ENCODE measurements at places on chromosomes 11 and 22. TPM values are rescaled to one million over a fixed set of nuclear protein-coding genes. Genes with fewer than 3 reads are reported as not detected.

The SMTNL1 gene
- not detected for total RNA-seq

DNA sequence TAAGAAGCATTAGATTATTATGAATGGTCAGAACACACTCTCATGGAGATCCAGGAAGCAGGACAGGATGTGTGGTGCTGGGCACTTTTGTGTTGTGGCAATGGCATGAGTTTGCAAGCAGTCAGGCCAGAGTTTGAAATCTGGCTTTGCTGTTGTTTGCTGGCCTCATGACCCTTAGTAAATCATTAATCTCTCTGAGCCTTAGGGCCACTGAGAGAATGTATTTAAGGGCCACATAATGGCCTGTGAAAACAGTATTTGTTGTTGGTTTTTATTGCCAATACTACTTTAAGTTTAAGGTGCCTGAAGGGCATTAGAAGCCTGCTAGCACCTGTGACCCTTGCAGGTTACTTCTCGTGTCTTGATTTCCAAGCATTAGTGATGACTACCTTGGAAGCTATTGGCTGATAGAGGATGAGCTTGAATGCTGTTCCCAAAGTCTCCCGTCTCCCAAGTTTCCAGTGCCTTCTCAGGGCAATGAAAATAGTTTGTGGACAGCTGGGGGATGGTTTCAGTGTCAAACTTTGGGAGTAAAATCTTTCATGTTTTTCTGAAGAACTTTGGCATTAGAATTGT lies 24.6 kb downstream of the STIM1 start:
- DNase-seq: no peak
- H3K36me3 ChIP-seq: no peaks in the 10 kb centered on the region
- H3K4me3 ChIP-seq: no peak overlapping the region
- H3K27me3 ChIP-seq: no peaks in the 10 kb centered on the region
- peak overlapping the region; percentile 57 for H3K27ac ChIP-seq

The CNGA4 gene
- under 0.01 TPM for total RNA-seq

GRCh38 chr22:43564859-43565258 lies 153.0 kb downstream of the MPPED1 start:
- H3K27me3 ChIP-seq: no peaks in the 10 kb centered on the region
- no peaks in the 10 kb centered on the region for H3K36me3 ChIP-seq
- H3K27ac ChIP-seq: no peak overlapping the region
- no peaks in the 10 kb centered on the region for H3K4me1 ChIP-seq
- H3K4me3 ChIP-seq: no peak overlapping the region

DNA sequence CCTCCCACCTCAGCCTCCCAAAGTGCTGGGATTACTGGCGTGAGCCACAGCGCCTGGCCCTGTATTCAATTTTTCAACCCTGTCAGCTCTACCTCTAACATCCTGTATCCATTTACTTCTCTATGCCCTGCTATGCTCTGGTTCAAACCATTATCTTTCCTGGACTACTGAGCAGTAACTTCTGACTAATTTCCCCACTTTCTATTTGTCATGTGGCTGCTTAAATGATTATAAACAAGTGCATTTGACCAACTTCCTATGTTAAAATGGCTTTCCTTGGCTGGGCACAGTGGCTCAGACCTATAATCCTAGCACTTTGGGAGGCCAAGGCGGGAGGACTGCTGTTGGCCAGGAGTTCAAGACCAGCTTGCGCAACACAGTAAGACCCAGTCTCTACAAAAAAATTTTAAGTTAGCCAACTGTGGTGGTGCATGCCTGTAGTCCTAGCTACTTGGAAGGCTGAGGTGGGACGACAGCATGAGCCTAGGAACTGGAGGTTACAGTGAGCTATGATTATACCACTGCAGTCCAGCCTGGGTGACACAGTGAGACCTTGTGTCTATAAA lies 2.1 kb downstream of the MED19 start:
- H3K36me3 ChIP-seq: peaks cover 8% of the 10 kb centered on the region
- H3K4me1 ChIP-seq: peaks cover 21% of the 10 kb centered on the region
- no peak overlapping the region for H3K4me3 ChIP-seq
- no peak for DNase-seq
- H3K27ac ChIP-seq: no peak overlapping the region

DNA sequence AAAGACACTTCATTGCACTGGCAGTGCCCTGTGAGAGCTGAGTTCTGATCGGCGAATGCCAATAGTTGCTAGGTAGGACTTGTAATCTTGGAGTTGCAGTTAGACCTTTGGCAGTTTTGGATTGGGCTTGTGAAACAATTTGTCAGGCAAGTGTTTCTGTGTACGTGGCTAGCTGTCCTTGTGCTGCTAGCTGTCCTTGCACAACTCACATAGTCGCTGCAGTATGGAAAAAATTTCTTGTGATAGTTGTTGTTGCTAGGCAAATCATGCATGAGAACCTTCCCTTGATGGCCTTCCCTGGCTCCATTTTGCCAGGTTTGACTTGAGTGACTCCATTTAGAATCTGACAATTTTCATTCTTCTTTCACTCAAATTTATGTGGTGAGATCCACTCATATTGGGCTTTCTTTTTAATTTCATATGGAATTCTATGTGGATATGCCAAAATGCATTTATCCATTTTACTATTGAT lies 140.7 kb downstream of the APIP start:
- H3K4me1 ChIP-seq: no peaks in the 10 kb centered on the region
- H3K27ac ChIP-seq: no peak overlapping the region
- no peaks in the 10 kb centered on the region for H3K36me3 ChIP-seq
- peaks cover 21% of the 10 kb centered on the region for H3K27me3 ChIP-seq
- DNase-seq: no peak

DNA sequence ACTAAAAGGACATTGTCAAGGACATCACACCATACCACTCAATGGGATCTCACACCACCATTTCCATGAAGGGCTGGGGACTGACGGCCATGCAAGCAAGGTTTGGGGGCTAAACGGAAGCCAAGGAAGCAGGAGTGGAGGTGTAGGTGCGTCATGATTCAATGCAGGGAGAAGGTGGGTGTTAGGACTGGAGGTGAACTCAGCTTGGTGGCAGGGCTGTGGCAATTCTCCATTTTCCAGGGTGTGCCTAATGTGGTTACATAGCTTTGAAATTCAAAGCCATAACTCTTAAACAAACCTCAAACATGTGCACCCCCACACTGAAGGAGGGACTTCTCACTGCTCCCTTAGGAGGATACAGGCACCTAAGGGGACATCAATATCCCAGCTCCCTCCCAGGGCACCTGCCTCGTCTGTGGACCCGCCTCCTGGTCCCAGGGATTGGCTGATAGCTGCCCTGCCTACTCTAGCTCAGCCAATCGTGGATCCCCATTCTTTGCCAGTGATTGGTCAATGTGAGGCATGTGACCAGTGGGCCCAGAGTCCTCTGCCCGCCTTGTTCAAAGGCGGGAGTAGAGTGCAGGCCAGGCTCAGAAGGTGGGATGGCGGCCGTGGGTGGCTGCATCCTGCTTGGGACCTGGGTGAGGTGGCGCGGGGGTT lies 64.6 kb downstream of the CTTN start:
- DNase-seq: no peak
- peaks cover 34% of the 10 kb centered on the region for H3K27me3 ChIP-seq
- H3K4me1 ChIP-seq: no peaks in the 10 kb centered on the region
- H3K36me3 ChIP-seq: no peaks in the 10 kb centered on the region
- no peak overlapping the region for H3K4me3 ChIP-seq
- H3K27ac ChIP-seq: no peak overlapping the region

- peak overlapping the region; percentile 63 for H3K4me3 ChIP-seq
- H3K36me3 ChIP-seq: no peaks in the 10 kb centered on the region
- H3K4me1 ChIP-seq: peaks cover 68% of the 10 kb centered on the region
- peak overlapping the region; percentile 85 for H3K27ac ChIP-seq
- DNase-seq: peak; percentile 75
Measured at GRCh38 chr22:42993651-42994275, 21.2 kb downstream of the PACSIN2 start.

The ZNF70 gene
- total RNA-seq: 6.5 TPM

DNA sequence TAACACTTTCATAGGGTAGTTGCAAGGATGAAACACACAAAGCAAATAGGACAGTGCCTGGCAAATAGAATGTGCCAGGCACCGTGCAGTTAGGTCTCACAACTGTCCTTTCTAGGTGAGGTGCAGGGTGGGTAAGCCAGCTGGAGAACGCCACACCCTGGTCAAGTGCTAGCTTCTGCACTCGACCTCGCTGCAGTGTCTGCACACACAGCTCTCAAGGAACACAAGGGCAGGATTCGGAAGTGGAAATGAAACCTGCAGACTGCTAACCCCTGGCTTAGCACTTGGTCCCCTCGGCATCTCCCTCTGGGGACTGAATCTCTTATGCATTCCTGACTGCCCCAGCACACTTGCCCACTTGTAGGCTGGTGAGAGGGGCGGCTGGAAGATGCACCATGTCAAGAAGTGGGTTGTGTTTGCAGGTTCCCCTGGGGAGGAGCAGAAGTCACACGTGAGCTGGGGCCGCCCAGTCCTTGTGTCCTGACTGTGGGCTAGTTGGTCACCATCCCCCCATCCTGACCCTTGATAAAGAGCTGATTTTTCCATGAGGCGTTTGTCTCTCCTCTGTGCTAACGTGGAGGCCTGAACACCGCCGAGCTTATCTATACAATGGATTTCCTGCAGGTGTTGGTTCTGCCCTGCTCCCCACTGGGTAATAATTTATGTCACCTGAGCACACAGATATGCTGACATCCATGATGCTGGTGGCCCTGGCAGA lies 89.0 kb downstream of the MICAL2 start:
- peaks cover 55% of the 10 kb centered on the region for H3K4me1 ChIP-seq
- peak overlapping the region; percentile 99 for H3K27ac ChIP-seq
- peaks cover 56% of the 10 kb centered on the region for H3K36me3 ChIP-seq

GRCh38 chr11:12731841-12732336 lies 57.7 kb downstream of the TEAD1 start:
- peaks cover 32% of the 10 kb centered on the region for H3K4me1 ChIP-seq
- peak; percentile 85 for DNase-seq
- H3K4me3 ChIP-seq: no peak overlapping the region
- H3K36me3 ChIP-seq: no peaks in the 10 kb centered on the region

The SLC22A12 gene
- total RNA-seq: not detected

The OR5P2 gene
- not detected for total RNA-seq

The GAB4 gene
- total RNA-seq: not detected

The SCGB2A2 gene
- total RNA-seq: not detected

DNA sequence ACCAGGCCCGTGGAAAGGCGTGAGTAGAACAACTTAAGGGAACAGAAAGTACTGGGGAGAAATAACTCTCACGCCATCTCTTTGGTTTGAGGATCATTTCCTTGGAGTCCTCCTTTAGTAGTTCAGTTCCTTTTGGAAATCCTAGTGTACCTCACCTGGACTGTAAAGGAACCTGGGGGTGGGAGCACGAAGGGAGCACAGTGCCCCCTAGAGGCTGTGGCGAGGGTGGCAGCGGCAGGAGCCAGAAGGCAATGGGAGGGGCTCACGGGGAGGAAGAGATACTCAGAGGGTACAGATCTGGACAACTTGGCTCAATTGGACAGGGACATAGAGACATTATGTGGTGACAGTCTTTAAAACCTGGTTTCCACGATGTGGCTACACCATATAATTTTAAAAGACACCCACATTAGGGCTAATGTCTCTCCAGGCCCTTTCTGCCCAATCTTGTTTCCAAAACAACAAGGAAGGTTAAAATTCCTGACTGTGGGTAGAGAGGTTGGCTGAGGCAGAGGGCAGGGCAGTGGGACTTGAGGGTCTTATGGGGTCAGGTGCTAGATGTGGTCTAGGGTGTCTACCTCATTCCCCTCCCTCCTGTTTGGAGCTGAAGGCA lies 87.0 kb downstream of the CSNK2A3 start:
- H3K27ac ChIP-seq: no peak overlapping the region
- no peak overlapping the region for H3K4me3 ChIP-seq
- peak; percentile 88 for DNase-seq
- peaks cover 4% of the 10 kb centered on the region for H3K27me3 ChIP-seq

The MFRP gene
- not detected for total RNA-seq

The TRIOBP gene
- 162 TPM for total RNA-seq

The CAT gene
- total RNA-seq: 62.6 TPM

GRCh38 chr11:80586464-80586863 lies 1145.6 kb upstream of the TENM4 start:
- no peak overlapping the region for H3K27ac ChIP-seq
- no peaks in the 10 kb centered on the region for H3K36me3 ChIP-seq
- H3K4me3 ChIP-seq: no peak overlapping the region
- H3K4me1 ChIP-seq: no peaks in the 10 kb centered on the region
- DNase-seq: no peak

DNA sequence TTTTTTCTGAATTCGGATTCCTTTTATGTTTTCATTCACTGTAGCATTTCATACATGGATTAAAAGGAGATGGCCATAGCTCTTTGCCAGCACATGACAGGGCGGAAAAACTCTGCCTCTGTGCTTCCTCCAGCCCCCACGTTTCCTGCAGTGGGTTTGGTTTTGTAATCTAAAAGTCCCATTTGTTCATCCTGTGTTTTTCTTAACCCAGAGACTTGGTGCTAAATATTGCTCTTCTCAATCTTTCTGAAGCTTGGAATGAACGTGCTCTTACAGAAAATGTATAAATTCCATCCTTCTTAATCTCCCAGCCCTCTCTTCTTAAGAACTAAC lies 89.9 kb downstream of the PPP6R3 start:
- H3K4me3 ChIP-seq: no peak overlapping the region
- no peak for DNase-seq
- peaks cover 21% of the 10 kb centered on the region for H3K4me1 ChIP-seq
- peaks cover 44% of the 10 kb centered on the region for H3K36me3 ChIP-seq
- no peaks in the 10 kb centered on the region for H3K27me3 ChIP-seq

DNA sequence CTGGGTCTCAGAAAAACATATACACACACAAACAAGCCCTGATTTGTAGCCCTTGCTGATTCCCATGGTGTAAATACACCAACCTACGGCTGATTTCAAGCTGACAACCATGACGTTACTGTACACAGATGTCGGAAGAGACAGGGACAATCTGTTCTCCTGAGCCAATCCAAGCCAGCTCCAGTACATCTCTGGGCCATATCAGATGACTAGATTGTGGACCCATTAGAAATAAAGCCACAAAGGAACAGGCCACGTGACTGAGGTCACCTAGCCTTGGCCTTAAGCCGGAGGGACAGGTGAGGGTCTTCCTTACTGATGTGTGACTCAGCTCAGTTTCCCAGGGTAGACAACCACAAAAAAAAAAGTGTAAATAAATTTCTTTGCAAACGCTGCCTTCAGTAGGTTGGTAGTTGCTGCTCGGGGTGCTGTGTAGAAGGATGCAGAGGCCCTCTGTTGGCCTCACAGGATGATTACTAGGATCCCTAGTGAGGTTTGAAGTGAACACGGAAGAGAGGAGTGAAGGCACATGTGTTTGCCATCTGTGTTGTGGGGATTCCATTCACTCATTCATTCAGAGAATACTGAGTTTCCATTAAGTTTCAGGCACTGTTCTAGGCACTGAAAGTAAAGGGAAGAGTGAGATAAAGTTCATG lies 99.0 kb upstream of the LARGE1 start:
- no peak overlapping the region for H3K27ac ChIP-seq
- DNase-seq: no peak
- H3K36me3 ChIP-seq: no peaks in the 10 kb centered on the region
- no peaks in the 10 kb centered on the region for H3K27me3 ChIP-seq
- H3K4me3 ChIP-seq: no peak overlapping the region

All from osteoblast (primary cell).